ENCODE measurements at places on chromosomes 6 and 20.

GRCh38 chr6:161635975-161636374, 362.1 kb upstream of the AGPAT4 start:
- no peak for DNase-seq

DNA sequence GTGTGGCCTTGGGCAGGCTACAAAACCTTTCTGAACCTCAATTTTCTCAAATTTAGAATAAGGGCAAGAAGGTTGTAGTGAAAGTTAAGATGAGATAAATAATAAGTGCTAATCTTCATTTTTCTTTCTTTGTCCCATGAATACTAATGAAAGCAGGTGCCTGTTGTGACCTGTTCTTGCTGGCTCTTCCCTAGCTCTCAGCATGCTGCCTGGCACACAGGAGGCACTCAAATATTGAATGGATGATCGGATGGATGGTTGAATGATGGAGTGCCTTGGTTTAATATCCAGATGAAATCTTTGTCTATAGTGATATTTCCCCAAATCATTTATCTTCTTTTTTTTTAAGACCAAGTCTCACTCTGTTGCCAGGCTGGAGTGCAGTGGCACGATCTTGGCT, 15.0 kb downstream of the PBOV1 start:
- DNase-seq, result no peak

- no peak for DNase-seq
Measured at GRCh38 chr6:133502441-133503335, 261.5 kb downstream of the EYA4 start.

GRCh38 chr20:21102603-21103311, 3.4 kb downstream of the LINC00237 start:
- DNase-seq, result peak; percentile 68

DNA sequence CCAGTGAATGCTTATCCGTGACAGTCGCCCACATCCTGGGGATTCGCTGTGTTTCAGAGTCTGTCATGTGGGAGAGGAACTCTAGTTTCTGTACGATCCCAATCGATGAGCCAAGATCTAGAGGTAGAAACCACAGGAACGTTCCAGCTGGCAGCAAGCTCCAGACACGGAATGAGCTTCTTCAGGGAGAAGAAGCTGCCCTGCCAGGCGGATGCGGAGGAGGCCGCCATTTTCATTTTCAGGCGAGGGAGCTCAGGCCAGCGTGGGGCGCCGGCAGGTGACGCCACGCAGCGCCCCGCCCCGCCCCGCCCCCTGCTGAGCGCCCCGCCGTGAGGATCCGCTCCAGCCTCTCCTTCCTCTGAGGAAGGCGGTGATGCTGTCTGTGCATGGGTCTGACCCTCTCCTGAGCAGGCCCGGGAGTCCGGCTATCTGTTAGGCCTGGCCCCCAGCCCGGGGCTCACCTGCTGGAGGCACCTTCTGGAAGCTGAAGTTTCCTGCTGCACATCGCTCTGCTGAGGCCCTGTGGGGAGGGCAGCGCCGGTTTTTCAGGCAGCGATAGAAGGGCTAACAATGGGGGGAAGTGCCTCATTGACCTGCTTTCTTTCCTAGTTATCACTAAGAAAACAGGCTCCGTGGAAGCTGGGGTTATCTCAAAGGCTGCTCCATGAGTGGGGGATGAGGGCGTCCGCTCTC, 147.5 kb downstream of the ERMARD start:
- DNase-seq, result no peak

DNA sequence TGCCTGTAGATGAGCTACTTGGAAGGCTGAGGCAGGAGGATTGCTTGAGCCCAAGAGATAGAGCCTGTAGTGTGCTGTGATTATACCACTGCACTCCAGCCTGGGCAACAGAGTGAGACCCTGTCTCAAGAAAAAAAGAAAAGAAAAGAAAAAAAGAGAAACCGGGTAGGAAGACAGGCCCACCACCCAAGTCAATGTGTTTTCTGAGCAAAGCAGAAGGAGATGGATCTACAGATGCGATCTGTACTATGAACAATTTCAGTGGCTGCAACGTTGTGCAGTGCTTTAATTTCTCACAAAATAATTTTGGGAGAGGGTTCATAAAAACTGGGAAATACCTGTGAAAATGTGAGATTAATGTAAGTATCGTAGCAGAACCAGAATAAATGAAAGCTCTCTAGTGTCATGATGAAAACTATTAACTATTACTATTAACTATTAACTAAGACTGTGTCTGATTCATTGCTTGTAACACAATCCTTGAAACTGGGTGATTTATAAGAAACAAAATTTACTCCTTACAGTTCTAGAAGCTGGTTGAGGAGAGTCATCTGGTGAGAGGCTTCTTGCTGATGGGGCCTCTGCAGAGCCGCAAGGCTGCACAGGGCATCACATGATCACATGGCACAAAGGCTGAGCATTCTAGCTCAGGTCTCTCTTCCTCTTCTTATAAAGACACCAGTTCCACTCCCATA, 233.1 kb upstream of the ZNF217 start:
- no peak for DNase-seq

- no peak for DNase-seq
Measured at GRCh38 chr20:23629542-23630391, 8.0 kb downstream of the CST3 start.

GRCh38 chr6:12538881-12539357, 177.6 kb upstream of the PHACTR1 start:
- DNase-seq, result no peak

DNA sequence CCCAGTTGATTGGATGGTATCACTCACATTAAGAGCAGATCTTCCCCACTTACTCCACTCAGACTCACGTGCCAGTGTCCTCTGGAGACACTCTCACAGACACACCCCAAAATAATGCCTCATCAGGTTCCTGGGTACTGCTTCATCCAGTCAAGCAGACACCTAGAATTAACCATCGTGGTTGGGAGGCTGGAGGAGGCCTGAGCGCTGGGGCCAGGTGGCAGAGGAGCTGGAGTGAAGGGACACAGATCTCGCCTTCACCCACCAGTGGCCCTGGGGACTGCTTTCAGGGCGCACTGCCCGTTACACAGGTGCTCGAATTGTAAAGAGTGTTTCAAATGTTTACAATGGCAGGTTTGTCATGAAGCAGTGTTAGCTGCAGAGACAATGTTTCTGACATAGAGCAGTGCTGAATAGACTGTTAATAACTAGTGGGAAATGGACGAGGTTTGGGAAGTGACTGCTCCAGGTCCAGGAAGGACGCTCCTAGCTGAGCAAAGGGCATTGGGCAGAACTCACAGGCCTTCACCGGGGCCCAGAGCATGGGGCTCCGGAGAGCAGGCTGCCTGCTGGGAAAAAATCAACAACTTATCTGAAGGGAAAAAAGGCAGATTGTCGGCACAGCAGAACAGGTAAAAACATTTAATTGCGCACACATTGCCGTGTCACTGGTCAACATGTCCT, 38.4 kb downstream of the TMEM242 start:
- DNase-seq, result no peak

GRCh38 chr6:32792901-32793435, 23.8 kb downstream of the HLA-DOB start:
- DNase-seq, result no peak

- DNase-seq, result no peak
Measured at GRCh38 chr6:88763160-88763559, 200.3 kb downstream of the RNGTT start.

DNA sequence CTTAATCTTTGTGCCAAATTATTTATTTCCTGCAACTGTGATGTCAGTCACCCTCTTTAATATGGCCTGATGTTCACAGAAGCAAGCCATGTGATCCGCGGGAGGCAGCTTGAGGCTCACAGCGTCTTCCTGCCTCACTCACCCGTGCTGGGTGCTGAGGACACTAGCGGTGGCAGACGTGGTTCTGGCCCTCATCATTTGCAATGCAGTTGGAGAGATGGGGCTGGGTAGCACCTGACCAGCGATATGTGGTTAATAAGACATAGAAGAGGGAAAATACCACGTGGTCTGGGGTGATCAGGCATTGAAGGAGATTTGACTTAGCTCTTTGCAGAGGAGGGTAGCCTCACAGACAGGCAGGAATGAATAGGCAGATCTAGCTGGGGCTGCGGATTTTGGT, 264.7 kb downstream of the TMEM242 start:
- no peak for DNase-seq

GRCh38 chr6:8172530-8172929, 70.2 kb upstream of the EEF1E1 start:
- DNase-seq, result no peak

GRCh38 chr6:114170372-114170771, 172.5 kb downstream of the HS3ST5 start:
- DNase-seq, result no peak

DNA sequence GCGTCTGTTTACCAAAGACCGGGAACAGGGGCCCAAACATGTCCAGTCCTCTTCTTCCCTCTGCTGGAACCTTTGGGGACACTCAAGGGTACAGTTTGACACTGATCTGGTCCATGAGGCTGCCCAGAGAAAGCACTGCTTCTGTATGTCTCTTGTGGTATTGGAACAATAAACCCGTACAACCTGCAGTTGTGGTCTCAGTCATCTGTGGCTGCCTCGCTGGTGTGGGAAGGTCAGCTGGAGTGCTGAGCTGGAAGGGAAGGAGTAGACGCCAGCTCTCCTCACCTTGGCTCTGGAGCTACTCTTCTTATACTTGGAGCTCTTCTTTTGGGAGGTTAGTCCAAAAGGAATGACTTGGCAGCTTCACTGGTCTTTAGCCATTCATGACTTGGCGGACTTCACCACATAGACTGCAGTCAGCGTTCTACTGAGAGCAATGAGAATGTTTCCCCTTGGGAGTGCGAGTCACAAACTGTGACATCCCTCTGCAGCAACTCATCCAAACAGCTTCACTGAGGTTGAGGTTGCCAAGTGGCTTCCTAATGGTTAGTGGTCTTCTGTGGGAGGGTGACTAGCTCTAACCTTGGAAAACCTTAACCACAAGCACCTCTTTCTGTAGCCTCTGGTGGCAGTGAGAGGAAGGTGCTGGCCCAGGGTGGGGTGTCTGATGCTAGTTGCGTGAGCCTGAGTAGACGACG, 81.2 kb downstream of the ASXL1 start:
- DNase-seq, result no peak

GRCh38 chr20:52945862-52946522, 26.2 kb upstream of the TSHZ2 start:
- no peak for DNase-seq

DNA sequence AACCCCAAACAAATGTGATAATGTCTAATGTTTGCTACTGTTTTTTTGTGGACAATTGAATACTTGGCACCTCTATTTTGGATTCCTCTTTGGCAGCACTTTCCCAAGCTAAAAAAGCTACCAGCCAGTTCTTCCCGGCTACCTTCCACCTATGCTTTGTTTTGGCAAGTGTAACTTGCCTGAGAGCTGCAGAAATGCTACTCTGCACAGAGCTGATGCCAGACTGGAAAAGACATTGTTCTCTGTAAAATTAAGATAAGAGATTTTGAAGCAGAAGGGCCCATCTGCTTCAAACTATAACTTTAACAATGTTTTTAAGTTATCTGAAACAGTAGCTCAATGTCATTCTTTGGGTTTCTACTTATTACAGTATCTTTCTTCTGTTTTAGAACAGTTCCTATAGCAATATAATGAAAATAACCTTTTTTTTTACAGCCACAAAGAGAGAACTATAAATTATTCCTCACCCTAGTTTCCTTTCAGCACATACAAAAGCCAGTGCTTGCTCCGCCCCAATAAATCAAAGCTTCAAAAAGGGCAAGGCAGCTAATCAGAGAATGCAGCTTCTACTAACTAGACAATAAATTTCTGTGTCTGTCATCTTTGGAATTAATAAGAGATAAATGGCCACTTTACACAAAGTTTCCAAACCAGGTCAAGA, 183.1 kb downstream of the UBE3D start:
- DNase-seq, result no peak

- no peak for DNase-seq
Measured at GRCh38 chr6:152086223-152086873, 278.9 kb downstream of the ESR1 start.

GRCh38 chr6:40276141-40276540, 311.0 kb downstream of the LRFN2 start:
- no peak for DNase-seq

DNA sequence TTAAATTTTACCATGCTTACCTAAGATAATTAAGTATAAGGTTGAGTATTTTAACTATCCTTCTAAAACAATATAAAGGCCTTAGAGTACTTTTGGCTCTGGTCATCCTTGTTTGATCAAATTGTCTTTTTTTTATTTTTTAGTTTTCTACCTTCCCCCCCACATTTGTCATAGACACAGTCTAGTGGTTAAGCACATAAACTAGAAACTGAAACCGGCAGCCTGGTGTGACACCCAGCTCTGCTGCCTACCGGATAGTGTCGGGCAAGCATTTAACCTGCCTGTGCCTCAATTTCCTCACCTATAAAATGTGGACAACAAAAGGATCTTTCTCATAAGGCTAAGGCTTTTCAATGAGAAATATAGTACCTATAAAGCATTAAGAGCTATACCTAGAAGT, 21.6 kb upstream of the TULP4 start:
- DNase-seq, result peak; percentile 37

DNA sequence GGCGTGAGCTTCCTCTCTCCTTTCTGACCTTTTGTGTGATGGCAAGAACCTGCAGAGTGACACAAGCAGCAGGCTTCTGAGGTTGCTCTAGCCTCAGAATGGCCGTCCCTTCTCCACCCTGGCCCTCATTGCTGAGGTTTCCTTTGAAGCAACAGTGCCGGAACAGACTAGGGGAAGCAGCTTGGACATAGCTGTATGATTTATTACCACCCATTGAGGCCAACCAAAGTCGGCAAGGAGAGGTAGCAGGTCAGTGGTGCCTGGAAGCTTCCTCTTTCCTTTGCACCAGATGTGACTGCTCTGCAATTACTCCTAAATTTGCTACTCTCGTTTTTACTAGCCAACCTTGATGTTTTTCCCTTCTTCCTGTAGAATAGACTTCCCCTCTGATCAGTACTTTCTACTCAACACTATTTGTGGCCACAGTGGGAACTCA, 31.4 kb downstream of the PTPN1 start:
- no peak for DNase-seq

GRCh38 chr6:28134015-28134414, 7.7 kb upstream of the ZKSCAN8 start:
- no peak for DNase-seq

Data from stimulated activated naive CD4-positive, alpha-beta T cell (primary cell).